ENCODE measurements at places on chromosomes 2 and 18.

DNA sequence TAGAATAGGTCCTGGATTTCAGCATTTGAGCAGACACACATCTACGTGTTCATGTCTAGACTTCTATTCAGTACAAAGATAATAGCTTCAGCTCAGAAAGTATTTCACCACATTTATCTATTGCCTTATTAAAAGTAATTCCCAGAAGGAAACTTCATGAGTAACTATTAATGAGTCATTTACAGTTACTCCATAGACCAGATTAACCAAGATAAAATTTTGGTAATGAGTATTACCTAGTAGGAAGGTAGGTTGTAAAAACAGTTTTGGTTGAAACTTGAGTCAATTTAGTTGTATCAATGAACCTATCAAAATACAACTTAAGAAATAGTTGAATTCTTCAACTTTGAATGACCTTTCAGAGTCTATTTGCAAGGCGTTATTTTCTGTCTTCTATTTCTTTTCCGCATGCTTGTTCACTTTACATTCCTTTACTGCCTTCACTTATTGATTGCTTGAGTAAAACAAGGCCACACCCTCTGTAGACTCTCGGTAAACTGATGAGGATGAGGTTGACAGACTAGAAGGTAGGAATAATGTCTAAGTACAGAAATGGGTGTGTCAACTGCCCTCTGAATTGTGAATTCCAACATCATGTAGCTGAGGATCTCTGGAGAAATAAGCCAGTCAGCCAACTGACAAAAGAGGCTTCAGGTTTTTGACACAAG lies 1165.6 kb upstream of the ZEB2 start:
- no peak for DNase-seq

GRCh38 chr2:236639461-236640235 lies 70.0 kb downstream of the ACKR3 start:
- DNase-seq, result no peak

GRCh38 chr2:172489681-172490080 lies 62.3 kb downstream of the ITGA6 start:
- DNase-seq, result no peak

- no peak for DNase-seq
Observed at GRCh38 chr2:234469972-234470371, 26.9 kb downstream of the ARL4C start.

GRCh38 chr2:221397187-221397586 lies 174.9 kb downstream of the EPHA4 start:
- peak; percentile 83 for DNase-seq
